ENCODE measurements at places on chromosomes 3 and 15.
A peak's percentile ranks its signal among the peaks of the same experiment; 100 is the strongest.

- no peak for DNase-seq
These were observed 177.9 kb downstream of the OSBPL10 start for GRCh38 chr3:31802981-31803740.

GRCh38 chr15:43285609-43286037 lies 18.9 kb upstream of the TGM5 start:
- DNase-seq = peak; percentile 38

DNA sequence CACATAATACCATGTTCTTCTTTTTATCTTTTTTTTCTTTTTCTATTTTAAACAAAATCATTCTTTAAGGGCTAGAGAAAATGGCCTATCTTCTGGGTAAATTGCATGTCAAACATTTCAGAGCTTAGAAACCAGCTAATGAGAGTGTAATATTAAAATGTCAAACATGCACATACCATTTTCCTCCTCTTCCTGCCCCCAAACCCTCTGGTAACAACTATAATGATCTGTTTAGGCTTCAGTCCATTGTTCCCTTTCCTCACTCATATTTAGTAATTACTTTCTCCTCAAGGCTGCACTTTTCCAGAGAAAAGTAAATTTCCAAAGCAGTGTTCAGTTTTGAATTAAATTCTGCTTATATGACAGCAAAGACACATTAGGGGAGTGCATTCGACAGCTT lies 224.3 kb upstream of the ROBO2 start:
- DNase-seq = no peak

DNA sequence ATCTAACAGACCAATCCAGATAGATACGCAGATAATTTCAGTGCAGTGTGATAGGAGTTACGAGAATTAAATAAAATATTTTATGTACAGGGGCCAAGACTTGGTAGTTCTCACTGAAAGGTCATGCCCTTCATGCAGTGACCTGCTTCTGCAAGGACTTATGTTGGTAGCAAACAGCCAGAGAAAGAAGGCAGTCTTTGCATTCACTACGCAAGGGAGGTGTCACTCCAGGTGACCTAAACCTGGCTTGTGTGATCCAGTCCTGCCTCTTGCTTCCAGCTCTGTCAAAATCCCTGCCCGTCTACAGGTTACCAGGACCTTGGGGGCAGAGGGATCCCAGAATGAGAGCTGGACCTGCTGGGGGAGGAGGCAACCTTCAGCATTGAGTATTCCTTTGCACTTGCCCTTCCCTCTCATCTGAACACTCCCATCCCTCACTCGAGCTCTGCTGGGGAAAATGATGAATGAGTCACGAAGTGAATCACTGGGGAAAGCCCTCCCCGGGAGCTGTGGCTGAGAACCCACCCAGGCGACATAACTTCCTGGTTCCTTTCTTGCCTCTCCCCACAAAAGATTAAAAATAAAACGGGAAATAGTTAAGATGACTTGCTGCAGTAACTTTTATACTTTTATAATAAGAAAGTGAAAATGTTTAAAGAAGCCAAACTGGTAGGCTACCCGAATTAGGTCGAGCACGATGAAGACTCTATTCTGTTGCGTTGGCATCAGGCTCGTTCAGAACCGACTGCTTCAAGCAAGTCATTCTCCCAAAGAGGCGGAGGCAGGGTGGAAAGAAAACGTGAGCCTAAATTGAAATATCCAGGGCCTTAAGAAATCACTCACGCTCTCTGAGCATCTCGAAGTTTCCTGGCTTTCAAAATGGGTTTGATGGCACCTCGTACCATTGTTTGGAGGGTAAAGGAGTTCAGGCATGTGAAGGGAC lies 216.1 kb downstream of the SLCO3A1 start:
- peak; percentile 13 for DNase-seq

GRCh38 chr3:190048932-190049441 lies 71.7 kb downstream of the P3H2 start:
- no peak for DNase-seq

DNA sequence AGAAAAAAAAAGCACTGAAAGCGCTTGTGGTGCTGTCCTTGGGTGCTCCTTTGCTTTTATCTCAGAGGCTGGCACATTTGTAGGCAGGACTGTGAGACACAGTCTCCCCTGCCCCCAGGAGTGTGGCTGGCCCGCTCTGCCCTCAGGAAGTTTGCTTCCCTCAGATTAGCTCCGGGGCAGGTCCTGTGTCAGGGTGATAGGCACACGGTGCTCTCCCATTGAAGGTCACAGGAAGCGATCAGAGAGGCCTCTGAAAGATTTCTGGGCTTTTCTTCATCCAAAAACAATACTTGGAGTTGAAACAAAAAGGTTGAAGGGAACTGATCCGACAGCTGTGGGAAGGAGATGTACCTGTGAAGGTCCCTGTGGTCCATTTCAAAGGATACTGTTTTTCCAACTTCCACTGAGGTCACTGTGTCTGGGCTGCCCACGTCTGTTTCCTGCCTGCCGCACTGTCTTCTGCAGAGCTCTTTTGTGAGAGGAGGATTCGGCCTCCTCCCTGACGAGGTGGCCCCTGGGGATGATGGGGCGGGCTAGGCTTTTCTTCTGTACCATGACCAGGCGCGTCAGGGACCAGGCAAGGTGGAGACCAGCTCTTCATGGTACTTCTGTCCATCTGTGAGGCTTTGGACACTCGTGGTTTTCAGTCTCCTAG lies 330.5 kb upstream of the CTDSPL start:
- DNase-seq = no peak

GRCh38 chr3:110528305-110529121 lies 543.1 kb upstream of the NECTIN3 start:
- no peak for DNase-seq

DNA sequence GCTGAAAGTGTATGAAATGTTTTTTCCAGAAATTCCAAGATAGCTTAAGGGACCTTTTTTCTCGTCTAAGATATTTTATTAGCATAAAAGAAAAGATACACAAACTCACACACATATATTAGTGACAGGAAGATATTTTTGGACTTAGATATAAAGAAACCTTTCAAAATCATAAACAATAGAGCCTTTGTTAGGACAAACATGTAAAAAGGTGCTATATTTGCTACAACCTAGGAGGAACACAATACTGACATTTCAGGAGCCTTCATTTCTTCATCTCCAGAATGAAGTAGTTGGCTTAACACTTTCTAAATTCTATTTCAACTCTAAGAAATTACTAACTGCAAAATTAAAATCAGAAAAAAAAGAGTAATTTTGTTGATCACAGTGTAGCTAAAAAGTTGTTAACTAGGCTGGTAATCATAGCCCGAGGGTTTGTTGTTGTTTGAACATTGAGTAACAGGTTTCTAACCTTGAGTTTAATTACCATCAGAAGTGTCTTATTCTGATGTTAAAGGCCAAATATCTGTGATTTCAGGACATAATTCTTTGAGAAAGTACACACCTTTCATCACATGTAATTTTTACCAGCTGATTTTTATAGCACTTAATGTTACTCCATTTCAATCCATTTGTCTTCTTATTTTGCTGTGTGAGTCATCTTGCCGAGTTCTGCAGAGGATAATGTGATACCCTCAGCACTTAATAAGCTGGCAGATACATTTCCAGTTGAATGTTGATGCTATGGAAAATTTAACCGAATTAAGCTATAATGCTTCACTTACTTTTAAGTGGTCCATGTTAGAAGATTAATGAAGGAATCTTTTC lies 97.3 kb downstream of the MBNL1 start:
- DNase-seq = no peak

DNA sequence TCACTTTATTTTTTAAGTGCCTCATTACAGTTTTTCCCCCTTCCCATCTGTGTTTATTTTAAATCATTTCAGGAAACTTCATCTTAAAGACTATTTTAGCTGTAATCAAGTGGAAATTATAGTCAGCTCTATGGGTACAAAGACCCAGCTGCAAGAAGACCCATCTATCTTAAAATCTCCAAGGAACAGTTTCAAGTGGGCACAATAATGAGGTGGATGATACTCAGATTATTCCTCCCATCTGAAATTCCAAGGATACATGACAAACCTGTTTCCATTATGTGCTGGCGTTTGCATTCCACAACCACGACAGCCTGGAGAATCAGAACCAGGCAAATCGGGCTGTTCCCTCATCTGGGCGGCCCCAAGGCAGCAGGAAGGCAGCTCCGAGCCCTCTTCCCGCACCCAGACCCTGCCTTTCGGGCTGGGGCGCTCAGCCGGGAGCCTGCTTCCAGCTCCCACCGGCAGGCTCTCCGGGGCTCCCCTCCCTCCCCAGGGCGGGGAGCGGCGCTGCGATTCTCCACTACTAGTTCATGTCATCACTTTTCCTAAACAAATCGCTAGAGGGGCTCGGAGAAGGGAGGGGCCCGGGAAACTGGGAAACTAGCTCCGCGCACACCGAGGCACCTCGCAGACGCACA lies at the start of gene MGLL:
Gene MGLL (minus strand): TSS at position 475 of the 641 bp plus-strand sequence. CDS start 197 bp downstream, at position 278.
- no peak for DNase-seq

GRCh38 chr3:65483480-65483879 lies 555.2 kb downstream of the MAGI1 start:
- no peak for DNase-seq

GRCh38 chr3:3636815-3637214 lies 162.4 kb upstream of the LRRN1 start:
- no peak for DNase-seq

- DNase-seq = no peak
These were observed 549.8 kb downstream of the FOXP1 start for GRCh38 chr3:71033681-71034220.

GRCh38 chr3:122100591-122101463 lies 45.7 kb downstream of the CD86 start:
- no peak for DNase-seq

DNA sequence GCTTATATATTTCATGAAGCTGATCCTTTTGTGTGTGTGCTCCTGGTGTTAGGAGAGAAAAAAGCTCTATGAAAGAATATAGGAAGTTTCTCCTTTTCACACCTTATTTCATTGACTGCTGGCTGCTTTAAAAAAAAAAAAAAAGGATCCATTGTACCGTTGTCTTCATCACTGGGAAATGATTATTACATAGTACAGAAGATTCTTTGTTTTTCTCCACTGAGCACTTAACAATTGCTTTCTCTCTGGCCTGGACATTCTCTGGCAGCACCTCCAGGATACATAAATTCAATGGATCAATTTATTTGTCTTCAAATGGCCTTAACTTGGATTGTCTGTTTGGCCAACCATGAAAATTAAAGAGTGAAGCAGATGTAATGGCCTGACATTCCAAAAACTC lies 37.2 kb downstream of the DPH3 start:
- no peak for DNase-seq

DNA sequence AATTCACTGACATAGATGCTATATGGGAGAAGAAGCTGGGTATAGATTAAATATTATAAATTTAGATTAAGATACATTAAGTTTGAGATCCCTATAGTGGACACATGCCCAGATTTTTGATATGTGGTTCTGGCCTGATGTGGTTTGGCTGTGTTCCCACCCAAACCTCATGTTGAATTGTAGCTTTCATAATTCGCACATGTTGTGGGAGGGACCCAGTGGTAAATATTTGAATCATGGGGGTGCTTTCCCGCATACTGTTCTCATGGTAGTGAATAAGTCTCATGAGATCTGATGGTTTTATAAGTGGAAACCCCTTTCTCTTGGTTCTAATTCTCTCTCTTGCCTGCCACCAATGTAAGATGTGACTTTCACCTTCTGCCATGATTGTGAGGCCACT lies 189.4 kb upstream of the CD96 start:
- no peak for DNase-seq

DNA sequence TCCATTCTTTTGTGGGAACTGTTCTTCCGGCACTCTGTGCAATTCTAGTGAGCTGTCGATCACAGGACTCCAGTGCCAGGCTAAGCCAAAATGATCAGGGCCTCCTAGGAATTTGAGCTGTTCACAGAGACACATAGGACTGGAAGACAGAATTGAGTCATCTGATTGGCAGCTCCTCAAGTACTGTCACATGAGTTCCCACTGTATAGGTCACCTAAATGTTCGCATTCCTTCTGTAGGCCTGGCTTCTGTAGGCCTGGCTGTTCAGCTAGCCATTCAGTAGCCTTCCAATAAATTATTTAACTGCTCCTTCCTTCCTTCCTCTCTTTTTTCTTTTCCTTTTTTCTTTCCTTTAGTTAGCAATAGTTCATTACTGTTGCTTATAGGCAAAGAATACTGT lies 4.3 kb downstream of the PROS1 start:
- DNase-seq = no peak

- DNase-seq = no peak
These were observed 133.2 kb upstream of the DAZL start for GRCh38 chr3:16738451-16738850.

GRCh38 chr15:62994975-62995681 lies 47.4 kb upstream of the TPM1 start:
- DNase-seq = no peak

- no peak for DNase-seq
These were observed 4.9 kb upstream of the PPP1R2 start for GRCh38 chr3:195548006-195548405.

- no peak for DNase-seq
These were observed 66.0 kb downstream of the PEX5L start for GRCh38 chr3:179970746-179971145.

GRCh38 chr3:42014921-42015533 lies 53.1 kb upstream of the ULK4 start:
- no peak for DNase-seq

DNA sequence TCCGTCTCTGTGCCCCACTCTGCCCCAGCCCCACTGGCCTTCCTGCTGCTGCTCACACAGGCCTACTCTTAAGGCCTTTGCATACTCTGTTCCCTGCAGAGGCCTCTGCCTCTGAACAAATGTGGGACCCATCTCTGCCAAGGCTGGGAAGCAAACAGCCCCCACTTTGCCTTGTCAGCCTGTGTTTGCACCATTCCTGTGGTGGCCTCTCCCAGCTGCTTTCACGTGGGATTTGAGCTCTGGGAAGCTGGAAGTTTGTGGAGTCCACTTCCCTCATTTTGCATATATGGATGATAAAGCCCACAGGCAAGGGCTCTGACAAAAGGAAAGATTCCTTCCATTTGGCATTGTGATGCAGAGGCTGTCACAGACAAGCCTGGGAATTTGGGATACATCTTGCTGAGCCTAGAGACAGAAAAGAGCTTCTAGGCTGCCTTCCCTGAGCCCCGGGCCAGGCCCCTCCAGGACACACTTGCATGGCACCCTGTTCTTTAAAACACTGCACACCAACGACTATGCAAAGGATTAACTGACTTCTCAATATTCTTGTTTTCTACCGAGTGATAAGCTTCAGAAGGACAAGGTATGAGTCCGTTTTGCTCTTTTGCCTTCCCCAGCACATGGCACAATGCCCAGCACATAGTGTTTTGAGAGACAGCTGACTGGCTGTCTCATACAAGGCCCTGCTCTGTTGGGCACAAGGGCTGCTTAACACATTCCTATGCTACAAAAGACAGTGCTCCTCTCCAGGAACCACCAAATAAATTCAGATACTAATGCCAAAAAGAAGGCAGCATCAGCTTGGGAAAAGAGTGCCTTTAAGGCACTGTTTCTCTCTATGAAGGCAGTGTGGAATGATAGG lies 120.7 kb upstream of the TOPAZ1 start:
- no peak for DNase-seq

DNA sequence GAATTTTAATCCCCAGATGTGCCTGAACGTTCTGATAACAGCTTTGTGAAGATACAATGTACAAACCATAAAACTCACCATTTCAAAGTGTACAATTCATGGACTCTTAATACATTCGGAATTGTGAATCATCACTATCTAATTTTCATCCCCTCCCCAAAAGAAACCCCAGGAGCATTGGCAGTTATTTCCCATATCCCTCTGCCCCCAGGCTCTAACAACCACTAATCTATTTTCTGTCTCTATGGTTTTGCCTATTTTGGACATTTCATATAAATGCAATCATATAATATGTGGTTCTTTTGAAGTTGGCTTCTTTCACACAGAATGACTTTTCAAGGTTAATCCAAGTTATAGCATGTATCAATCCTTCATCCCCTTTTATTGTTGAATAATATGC lies 25.3 kb downstream of the PRICKLE2 start:
- no peak for DNase-seq

- no peak for DNase-seq
These were observed 85.7 kb upstream of the EIF1B start for GRCh38 chr3:40223856-40224255.

Measured in CD4-positive, alpha-beta T cell (primary cell).